LNCaP clone FGC (cell line): ENCODE measurements at places on chromosomes 6 and 20.
A peak's percentile ranks its signal among the peaks of the same experiment; 100 is the strongest.

DNA sequence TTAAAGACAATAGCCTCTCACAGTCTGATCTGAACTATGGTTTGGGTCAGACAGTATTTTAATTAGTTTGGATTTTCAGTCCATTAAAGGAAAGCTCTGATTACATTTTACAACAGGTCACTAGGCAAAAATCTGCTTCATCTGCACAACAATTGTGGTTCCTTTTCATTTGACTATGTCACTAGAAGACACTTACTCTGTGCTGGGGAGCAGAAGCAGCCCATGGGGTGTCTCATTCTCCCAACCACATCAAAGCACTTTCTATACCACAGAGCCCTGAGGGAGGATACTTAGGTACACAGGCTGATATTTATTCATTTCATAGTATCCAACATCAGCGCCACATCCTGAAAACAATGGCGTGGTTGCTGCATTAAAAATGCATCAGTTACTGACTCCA lies 36.6 kb upstream of the HDAC2 start:
- no peak for DNase-seq

DNA sequence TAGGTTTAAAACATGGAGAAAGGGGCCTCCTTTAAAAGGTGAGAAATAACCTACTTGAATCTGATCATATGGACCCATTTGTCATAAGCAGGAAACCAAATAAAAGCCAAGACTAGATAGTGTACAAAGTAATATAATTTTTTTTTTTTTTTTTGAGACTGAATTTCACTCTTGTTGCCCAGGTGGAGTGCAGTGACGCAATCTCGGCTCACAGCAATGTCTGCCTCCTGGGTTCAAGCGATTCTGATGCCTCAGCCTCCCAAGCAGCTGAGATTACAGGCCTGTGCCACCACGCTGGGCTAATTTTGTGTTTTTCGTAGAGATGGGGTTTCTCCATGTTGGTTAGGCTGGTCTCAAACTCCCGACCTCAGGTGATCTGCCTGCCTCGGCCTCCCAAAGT lies 89.2 kb downstream of the SASH1 start:
- DNase-seq = no peak

DNA sequence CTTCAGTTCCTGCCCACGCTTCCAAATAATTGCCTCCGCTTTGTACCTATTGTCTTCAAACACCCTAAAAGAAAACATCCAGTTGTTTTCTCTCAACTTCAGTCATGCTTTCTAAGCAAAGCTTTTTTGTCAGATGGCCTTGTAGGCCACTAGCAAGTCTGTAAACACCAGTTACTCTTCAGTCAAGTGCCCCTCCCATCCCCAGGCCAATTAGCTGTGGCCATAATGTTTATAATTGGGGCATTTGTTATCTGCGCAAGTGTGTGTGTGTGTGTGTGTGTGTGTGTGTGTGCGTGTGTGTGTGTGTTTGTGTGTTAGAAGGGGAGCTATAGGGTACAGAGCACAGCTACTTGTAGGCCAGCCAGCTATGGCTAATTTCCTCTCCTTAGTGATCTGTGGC lies 272.4 kb upstream of the MARCKS start:
- no peak for DNase-seq

- DNase-seq = no peak
Observed at GRCh38 chr20:37369846-37370245, 23.9 kb downstream of the SRC start.

GRCh38 chr20:24956001-24956841 lies 7.2 kb downstream of the CST7 start:
- DNase-seq = no peak

DNA sequence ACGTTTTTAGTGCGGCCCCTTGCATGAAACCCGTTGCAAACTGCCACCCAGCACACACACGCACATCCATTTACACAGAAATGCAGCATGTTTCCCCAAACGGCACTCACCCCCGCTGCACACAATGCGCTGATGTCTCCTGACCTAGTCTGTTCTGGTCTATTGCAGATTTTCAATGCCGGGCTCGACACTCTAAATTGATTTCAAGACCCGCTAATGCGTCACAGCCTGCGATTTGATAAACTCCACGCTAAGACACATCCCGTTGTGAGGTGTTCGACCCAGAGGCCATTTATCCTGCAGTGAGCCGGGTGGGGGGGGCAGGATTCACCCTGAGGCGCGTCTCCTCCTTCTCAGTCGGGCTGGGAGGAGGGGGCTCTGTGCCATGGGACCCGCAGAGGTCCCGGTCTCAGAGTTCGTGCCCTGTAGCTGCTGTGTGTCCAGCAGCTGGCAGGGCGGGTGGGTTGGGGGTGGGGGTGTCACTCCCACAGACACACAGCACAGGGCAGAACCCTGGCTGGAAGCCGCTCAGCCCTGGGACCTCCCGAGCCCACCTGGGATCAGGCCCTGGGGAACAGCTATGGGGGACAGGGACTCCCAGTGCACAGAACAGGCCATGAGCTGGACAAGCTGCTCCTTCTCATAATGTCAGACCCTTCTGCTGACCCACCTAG lies 367.9 kb downstream of the PREX1 start:
- DNase-seq = no peak

- no peak for DNase-seq
Observed at GRCh38 chr6:42367353-42368011, 84.2 kb downstream of the TRERF1 start.

DNA sequence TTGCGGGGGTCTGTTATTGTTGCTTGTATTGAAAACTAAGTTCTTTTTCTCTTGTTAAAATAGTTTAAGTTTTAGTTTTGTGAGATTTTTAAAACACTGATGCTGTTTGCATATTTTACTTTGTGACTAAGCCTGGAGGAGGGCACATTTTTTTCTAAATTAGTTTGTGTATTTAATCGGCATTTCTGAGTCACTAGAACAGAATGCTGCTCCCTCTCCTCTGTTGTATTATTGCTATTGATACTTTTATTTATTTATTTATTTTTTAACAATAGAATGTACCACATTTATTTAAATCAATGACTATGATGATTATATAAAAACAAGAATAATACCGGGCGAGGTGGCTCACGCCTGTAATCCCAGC lies 5.1 kb upstream of the FAM50B start:
- no peak for DNase-seq

DNA sequence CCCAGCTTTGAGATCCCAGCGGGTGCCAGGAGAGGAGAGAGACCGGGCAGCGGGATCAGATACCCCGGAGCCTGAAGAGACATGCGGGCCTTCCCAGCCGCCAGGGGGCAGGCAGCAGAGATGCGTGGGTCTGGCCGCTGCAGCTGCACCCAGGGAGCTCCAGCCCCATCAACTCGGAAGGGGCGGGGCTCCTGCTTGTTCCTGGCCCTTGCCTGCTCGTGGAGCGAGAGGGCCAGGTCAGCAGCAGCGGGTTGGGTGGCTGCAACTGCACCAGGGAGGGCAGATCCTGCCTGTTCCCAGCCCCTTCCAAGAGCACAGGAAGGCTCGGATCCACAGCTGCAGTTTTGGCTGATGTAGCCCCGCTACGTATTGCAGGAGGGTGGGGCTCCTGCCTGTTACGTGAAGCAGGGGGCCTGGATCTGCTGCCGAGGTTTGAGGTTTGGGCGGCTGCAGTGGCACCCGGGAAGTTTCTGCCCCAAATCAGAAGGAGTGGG lies 532.8 kb downstream of the RFPL4B start:
- no peak for DNase-seq

DNA sequence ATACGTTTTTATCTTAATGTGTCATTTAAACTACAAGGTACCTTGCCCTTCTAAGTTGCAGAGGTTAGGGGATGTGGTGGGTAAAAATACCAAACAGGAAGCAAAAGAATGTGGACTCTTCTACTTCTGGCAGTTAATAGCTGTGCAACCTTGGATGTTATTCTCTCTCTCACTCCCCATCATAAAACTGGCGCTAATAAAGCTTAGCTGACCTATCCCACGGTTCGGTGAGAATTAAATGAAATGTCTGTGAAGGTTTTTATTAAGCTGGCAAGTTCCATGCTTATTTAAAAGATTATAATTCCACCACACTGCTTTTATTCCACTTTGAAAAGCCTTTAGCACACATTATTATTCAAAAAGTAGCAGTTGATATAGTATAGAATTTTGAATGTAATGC lies 127.8 kb upstream of the SLC22A23 start:
- DNase-seq = no peak

DNA sequence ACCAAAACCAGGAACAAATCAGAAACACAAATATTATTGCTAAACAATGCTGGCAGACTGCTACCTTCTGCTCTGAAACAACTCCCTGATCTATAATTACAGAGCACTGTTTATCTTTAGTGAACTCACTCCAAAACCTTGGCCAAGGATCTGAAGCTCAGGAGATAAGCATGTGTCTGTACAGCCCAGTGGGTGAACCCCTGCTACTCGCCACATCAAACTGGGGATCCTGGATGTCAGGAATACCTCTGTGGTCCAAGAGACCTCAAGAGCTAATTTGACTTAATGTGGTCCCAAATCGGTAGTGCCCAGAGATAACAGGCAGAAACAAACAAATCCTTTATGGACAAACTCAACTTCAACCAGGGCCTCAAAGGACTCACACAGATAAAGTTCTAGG lies 381.8 kb downstream of the KIF16B start:
- DNase-seq = no peak

DNA sequence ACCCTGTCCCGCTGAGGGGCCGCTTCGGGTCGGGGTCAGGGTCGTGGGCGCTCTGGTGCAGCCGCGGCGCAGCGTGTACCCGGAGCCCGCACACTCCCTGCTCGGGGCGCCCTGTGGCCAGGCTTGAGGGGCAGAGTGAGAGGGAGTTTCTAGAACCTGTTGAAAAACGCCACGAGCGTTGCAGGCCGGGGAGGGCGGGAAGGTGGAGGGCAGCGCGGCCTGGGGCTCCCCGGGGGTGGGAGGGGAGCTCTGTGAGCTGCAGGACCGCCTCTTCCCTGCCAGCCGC lies 539 bp upstream of the BHLHE23 start:
- no peak for DNase-seq

DNA sequence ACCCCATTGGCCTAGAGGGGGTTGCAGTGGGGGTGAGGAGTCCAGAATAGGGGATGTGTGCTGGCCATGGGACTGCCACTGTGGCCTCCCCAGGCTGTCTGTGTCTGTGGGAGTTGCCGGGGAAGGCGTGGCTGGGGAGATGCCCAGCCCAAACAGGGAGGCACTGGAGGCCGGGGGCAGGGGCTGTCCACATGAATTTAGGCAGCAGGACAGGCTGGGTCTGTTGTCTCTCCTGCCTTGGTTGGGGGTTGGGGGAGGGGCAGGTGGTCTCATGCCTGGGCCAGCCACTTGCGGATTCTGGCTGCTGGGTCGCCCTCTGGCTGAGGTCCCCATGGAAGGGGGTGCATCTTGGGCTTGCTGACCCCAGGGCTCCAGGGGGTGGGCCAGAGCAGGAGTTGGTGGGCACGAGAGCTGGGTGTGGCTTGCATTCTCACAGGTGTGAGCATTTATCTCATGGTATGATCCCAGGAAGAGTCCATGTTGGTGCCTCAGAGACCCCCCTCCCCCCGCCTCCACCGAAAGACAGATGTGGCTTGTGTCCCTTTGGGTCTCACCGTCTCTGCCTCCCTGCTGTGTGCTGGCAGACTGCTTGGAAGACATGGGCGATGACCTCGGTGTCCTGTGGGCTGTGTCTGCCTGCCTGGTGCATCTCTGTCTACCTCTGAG lies 4.0 kb downstream of the SOX18 start:
- no peak for DNase-seq

- no peak for DNase-seq
Observed at GRCh38 chr6:130518588-130518987, 152.8 kb downstream of the TMEM200A start.

GRCh38 chr6:19463250-19463649 lies 373.9 kb upstream of the ID4 start:
- DNase-seq = peak; percentile 56

DNA sequence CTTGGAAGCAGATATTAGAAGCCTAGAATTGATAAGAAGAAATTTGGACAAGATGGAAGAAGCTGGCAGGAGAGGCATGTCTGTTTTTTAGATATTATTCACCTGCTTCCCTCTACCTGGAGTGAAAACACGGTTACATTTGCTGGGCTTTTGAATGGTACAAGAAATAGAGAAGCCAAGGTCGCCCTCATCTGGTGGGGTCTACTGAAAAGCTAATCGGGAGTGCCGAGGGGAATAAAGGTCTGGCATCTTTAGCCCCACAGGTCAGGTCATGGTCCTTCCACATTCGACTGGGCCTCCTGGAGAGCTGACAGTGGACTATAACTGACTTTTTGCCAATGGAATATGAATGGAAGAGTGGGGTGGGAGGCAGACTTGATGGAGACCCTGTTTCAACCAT lies 4.6 kb upstream of the C2 start:
- DNase-seq = no peak

GRCh38 chr20:6051505-6051904 lies 2.4 kb downstream of the LRRN4 start:
- no peak for DNase-seq

- no peak for DNase-seq
Observed at GRCh38 chr6:33313105-33313708, 671 bp downstream of the TAPBP start.

- no peak for DNase-seq
Observed at GRCh38 chr20:57802765-57803507, 93.1 kb upstream of the PMEPA1 start.

DNA sequence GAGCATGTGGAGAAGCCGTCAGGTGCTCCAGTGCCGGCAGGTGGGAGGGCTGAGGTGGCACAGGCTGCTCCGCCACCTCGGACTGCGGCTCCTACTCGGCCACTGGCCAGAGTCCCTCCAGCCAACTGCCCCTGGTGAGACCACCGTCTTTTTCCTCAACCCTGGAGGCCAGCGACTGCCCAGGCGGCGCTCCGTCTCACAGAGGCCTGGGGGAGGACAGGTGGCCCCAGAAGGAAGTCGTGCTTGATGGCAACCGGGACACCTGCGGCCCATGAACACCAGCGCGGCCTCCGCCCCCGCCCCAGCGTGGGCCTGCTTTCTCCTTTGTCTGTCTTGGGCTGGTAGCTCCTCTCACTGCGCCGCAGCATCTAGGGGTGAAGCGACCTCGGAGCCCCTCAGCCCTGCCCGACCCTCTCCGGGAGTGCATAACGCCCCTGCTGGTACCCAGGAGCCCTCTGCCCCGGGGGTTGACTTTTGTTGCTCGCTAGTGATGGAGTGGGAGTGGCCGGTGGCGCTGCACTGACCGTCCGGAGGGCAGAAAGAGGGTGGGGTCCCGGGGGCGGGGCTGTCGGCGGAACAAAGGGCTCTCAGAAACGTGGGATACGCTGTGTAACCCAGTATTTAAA lies 706 bp upstream of the TUBB2B start:
- no peak for DNase-seq

- peak; percentile 0 for DNase-seq
Observed at GRCh38 chr6:112752305-112752704, 405.2 kb downstream of the RFPL4B start.
